Stimulated activated naive CD8-positive, alpha-beta T cell treated with anti-CD3 and anti-CD28 coated beads, Interleukin-15, Interleukin-2, amounts not matched to agents 100 U/mL and 50 U/mL, for 24 hours (primary cell): ENCODE measurements at places on chromosomes 13 and 19.

DNA sequence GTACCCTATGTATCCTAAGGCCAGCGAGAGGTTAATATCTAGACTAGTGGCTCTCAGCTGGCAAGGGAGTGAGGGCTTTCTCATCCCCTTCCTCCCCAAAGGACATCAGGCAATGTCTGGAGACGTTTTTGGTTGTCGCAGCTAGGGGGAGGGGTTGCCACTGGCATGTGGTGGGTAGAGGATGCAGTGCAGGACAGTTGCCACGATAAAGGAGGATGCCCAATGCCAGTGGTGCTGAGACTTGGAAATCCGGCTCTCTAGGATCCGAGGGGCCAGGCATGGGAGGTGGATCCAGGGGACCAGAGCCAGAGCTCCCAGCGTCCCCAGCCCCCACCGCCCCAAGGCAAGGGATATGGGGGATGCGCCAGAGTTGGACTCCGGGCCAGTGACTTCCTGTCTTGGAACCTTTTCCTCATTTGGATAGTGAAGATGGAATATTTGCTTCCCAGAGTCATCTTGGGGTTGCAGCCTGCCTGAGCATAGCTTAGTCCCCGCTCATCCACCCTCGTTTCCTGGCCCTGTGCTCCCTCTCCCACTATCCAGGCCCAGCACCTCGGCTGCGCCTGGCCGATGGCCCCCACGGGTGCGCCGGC, 4.9 kb downstream of the SSC5D start:
- no peak for DNase-seq

GRCh38 chr13:107099661-107100060, 531.7 kb upstream of the ARGLU1 start:
- DNase-seq = no peak

DNA sequence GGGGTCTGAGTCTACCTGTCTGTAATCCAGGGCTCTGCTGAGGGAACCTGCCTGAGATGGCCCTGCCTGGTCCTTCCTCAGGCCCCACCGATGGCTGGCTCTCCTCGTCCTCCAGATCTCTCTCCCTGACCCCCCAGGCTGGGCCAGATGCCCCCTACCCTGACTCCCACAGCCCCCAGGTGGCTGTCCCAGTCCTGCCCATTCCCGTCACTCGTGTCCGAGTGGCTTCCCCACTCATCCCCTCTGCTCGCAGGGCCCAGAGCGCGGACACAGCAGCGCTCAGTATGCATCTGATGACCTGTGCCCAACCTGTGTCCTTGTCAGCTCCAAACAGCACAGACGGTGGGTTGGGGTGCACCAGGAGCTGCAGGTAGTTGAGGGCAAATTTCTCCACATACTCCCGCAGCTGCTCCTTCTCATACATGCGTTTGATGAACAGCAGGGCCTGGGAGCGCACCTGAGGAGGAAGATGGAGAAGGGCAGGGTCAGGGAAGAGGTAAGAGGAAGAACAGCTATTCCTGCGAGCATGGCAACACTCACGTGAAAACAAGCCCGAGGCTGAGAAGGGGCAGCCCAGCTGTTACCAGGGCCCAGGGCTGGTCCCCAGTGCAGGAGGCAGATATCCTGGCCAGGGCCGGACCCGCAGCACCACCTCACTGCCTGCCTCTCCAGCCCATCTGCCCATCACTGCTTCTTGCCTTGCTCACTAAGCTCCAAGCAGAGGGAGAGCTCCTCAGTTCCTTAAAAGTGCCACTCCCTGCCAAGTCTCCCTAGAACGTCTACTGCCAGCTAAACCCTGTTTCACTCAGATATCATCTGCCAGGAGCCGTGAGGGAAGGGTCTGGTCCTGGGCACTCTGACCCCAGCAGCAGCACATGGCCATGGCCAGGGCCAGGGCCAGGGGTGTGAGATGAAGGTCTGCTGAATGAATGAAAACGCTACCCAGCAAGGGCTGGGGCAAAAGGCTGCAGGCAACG, 11.1 kb upstream of the RSPH6A start:
- DNase-seq = no peak

- DNase-seq = no peak
Observed at GRCh38 chr13:31462766-31463165, 263.0 kb downstream of the B3GLCT start.

- no peak for DNase-seq
Observed at GRCh38 chr19:58516964-58517833, 2.4 kb downstream of the ZBTB45 start.

- no peak for DNase-seq
Observed at GRCh38 chr13:95083066-95083465, 218.2 kb downstream of the ABCC4 start.

DNA sequence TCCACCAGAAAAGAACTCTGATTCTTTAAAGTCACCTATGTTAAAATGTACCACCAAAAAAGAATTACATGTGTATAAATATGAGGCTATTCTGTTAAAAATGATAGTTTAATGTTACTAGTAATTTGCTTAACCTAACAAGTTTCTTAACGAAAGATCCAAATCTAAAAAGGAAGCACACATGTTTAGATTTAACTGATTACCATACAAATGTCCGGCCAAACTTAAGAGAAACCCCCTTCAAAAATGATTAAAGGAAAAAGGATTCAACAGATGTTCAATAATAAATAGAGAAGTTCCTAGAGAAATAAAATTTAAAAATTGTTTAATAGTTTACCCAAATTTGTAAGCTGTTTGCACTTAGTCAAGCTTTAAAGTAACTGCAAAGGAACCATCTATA, 5.0 kb upstream of the ZNF69 start:
- no peak for DNase-seq

DNA sequence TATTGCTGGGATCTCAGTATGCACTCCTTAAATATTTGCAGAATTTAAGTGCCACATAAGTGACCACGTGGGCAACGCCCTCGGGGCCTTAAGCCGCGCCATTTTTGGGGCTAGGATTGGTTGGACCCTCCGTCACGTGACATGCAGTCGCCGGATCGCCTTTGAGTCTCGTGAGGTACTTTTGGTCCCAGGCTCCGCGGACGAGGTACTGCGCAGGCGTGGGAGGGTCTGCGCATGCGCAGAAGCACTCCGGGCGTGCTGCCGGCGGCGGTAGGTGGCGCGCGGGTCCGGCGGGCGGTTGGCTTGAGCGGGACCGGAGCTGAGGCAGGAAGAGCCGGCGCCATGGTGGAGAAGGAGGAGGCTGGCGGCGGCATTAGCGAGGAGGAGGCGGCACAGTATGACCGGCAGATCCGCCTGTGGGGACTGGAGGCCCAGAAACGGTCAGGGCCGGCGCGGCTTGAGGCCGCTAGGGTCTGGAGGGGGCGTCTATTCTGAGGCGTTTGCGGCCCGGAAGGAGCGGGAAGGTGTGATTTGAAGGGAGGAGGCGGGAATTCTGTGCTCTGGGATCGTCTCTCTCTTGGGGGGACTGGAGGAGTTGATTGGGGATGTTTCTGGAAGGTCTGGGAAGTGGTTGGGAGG, at the start of gene SAE1:
TSS of gene SAE1 (plus strand) at position 247 of the 639 bp plus-strand sequence. CDS start at position 343, 96 bp downstream.
- peak; percentile 100 for DNase-seq

DNA sequence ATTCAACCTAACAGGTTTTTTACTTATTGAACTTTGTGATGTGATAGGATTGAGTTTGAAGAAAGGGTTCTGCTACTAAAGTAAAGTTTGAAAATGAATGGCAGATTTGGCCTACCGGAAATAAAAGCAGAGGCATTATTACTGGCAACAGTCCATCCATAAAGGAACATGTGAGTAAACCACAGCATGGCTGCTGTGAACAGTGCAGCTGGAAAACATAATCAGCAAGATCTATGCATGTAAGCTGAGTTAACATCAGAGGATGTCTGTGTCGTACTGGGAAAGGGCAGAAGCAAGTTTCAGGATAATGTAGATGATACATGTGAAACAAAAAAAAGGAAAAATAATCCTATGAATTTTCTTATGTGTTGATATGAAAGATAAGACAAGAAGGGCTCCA, 87.6 kb downstream of the CYSLTR2 start:
- DNase-seq = no peak

DNA sequence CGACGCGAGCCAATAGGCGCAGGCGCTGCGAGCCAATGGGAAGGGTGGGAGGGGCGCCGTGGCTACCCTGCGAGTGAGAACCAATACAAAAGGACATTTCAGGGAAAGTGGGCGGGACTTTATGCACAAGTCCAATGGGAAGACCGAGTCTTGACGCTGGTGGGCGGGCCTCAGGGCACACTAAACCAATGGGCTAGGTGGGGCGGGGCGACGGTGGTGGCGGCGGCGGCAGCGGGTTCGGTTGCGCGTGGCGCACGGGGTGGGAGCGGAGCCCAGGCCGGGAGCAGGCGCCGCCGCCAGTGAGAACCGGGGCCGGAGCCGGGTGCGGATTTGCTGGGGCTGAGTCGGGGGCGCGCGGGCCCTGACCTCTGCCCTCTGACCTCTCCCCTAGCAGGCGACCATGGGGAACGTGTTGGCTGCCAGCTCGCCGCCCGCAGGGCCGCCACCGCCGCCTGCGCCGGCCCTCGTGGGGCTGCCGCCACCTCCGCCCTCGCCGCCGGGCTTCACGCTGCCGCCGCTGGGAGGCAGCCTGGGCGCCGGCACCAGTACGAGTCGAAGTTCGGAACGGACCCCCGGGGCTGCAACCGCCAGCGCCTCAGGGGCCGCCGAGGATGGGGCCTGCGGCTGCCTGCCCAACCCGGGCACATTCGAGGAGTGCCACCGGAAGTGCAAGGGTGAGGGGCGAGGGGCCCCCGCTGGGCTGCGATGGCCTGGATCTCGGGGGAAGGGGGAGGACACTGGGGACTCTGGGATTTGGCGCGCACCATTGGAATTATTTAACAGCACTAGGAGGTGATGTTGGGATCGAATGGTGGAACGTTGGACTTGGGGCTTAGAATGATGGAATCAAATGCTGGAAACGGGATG, at the start of gene TOMM40:
TSS of gene TOMM40 (plus strand) at position 239 of the 867 bp plus-strand sequence. CDS start at position 401, 162 bp downstream.
- DNase-seq = peak; percentile 41

DNA sequence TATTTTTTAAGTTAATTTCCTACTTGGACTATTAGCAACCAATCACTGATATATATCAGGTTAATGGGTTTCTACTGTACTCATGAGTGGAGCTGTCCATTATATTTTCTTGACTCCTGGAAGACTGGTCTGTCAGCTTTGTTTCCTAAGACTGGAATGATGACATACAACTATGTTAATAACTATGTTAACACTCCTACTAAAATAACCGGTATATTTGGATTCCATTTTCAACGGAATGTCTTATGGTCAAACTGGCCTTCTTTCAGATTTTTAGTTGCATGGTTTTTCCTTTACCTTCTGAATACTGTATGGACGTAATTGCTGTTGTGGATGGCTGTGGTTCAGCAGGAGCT, 45.8 kb upstream of the GPI start:
- DNase-seq = no peak

DNA sequence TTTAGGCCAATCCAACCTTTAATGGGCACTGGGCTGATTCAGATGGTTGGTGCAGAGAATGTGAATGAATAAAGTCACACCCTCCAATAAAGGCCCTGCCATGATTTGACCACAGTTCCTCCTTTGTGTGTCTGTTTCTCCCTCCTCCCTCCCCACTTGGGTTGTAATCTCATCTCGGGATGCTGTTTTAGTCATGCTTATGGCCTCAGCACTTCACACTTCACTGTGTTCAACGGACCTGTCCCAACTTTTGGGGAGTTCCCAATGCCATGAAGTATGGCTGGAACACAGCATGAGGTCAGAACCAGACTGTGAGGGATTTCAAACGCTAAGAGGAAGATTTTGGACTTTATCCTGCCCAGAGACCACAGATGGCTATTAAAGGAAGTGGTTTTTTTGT, 5.6 kb upstream of the RAB8A start:
- DNase-seq = no peak

- DNase-seq = no peak
Observed at GRCh38 chr13:35016362-35017112, 74.5 kb downstream of the NBEA start.

GRCh38 chr19:615619-616018, 17.7 kb downstream of the POLRMT start:
- DNase-seq = no peak

DNA sequence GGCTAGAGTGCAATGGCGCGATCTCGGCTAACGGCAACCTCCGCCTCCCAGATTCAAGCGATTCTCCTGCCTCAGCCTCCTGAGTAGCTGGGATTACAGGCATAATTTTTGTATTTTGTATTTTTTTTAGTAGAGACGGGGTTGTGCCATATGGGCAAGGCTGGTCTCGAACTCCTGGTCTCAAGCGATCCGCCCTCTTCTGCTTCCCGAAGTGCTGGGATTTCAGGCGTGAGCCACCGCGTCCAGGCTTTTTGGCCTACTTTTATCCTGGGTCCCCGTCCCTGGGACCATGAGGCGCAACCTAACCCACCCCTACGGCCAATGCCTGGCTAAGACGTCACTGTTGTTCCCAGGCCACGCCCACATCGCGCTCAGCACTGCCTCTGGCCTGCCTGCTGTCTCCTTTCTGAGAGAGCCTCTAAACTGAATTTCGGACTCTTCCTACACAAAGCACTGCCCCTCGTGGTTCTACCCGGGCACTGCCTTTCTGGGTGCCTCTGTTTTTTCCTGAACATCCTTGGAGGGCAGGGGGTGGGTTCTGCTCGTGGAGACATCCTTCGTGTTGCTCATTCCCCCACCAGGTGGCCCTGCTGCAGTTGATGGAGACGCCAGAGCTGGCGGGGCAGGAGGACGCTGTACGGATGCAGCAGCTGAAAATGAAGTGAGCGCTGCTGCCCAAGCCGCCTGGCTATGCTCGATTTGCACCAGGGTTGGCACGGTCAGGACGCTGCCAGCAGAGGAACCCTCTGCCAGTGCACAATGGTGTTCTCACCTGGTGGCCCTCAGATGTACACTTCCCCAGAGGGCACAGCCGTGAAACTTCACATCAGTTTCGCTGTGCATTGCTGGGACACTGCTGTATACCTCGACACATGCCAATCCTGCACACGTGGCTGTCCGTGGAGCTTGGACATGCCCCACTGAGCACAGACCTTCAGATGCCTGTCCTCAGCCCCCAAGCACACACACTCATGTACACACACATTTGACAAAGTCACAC, 2.0 kb downstream of the REX1BD start:
- DNase-seq = no peak

DNA sequence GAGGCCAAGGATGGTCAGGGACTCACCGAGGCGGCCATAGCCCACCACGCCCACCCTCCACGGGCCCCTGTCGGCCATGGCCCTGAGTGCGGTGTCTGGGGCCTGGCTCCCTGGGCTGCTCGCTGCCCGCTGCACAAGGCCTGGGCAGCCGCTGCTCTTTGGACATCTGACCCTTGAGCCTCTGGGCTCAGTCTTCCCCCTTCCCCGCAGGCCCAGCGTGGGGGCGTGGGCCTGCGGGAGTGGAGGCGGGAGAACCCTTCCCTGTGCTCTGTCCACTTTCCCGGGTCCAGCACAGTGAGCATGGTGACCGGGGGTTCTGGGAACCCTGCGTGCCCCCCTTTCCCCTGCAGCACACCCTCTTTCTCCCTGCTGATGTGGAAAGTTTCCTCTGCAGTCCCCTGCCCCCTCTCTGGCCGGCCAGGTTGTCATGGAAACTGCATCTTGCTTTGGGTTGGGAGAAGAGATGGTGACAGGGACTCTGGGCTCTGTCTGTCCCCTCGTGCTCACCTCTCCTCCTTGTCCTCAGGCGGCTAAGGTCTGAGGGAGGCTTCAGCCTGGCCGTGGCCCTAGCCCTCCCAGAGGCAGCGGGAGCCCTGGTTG, at the start of gene ASPDH:
TSS of gene ASPDH (minus strand) at position 168 of the 600 bp plus-strand sequence. CDS start at position 78, 90 bp downstream.
- no peak for DNase-seq

GRCh38 chr13:36432106-36432544, at the start of gene CCNA1:
Gene CCNA1 (plus strand): TSS chr13:36432495. CDS start chr13:36433057, 562 bp downstream.
- DNase-seq = peak; percentile 34
